Endothelial cell of umbilical vein (primary cell): ENCODE measurements at places on chromosomes 6 and 20. TPM values are rescaled to one million over a fixed set of nuclear protein-coding genes. Genes with fewer than 3 reads are reported as not detected.
A peak's percentile ranks its signal among the peaks of the same experiment; 100 is the strongest.

GRCh38 chr6:47687432-47687831 lies 10.9 kb upstream of the ADGRF4 start:
- no peaks in the 10 kb centered on the region for H3K4me1 ChIP-seq
- no peak overlapping the region for H3K27ac ChIP-seq
- H3K27me3 ChIP-seq: no peaks in the 10 kb centered on the region
- H3K4me3 ChIP-seq: no peak overlapping the region

OPRL1 gene
- total RNA-seq: 1.9 and 2.2 TPM in 2 replicates

PKIB gene
- not detected in 2 replicates for total RNA-seq

GTSF1L gene
- not detected in 2 replicates for total RNA-seq

DNA sequence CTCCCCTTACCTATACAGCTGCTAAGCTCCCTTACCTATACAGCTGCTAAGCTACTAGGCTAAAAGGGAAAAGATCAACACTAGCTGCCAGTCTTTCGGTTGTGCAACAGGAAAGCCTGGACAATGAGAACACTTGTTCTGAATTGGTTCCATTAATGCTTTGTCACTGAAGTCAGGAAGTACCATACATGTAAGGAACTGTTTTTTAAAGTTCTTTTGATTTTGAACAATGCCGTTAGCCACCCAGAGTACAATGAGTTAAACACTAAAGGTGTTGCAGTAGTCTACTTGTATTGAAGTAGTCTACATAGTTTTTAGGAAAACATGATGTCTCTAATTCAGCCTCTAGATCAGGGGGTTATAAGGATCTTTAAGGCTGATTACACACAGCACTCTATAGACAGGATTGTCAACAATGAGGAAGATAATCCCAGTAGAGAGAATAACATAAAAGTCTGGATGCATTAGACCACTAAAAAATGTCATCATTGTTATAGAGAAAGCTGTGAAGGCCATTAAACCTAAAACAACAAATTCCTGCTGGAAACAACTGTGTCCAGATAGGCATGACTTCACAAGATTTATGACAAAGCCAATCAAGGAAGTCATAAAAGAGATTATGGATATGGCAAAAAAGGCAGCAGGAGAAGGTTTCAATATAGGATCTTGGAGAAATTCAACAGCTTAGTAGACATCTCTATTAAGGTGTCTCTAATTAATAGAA lies 306.3 kb downstream of the PHF3 start:
- no peak overlapping the region for H3K4me3 ChIP-seq
- H3K4me1 ChIP-seq: no peaks in the 10 kb centered on the region
- H3K36me3 ChIP-seq: no peaks in the 10 kb centered on the region
- H3K27me3 ChIP-seq: no peaks in the 10 kb centered on the region
- no peak for DNase-seq

CCDC28A gene
- 10.5 and 12.8 TPM in 2 replicates for total RNA-seq

- peaks cover 12% of the 10 kb centered on the region for H3K4me1 ChIP-seq
- DNase-seq: no peak
- no peak overlapping the region for H3K4me3 ChIP-seq
- H3K27ac ChIP-seq: no peak overlapping the region
- peaks cover 42% of the 10 kb centered on the region for H3K27me3 ChIP-seq
Observed at GRCh38 chr6:81768150-81768942, 15.9 kb upstream of the TENT5A start.

DNA sequence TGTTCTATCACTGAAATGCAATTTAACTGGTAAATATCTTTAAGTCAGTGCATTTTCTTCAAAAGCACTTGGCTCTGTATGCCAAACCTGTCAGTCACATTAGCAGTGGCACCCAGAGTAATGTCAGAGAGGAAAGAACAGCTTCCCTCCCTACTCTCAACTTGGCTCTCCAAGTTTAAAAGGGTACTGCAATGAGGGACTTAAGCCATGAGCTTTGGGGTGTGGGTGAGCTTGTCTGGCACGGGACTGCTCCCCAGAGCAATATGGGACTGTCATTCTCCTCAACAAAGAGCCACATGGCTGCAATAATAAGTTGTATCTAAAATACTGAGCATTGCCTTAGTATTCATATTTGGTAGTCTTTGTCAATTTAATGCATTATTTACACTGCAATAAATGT lies 4.0 kb downstream of the GCM2 start:
- H3K4me3 ChIP-seq: no peak overlapping the region
- no peak overlapping the region for H3K27ac ChIP-seq
- DNase-seq: no peak
- no peaks in the 10 kb centered on the region for H3K4me1 ChIP-seq
- H3K36me3 ChIP-seq: no peaks in the 10 kb centered on the region

DNA sequence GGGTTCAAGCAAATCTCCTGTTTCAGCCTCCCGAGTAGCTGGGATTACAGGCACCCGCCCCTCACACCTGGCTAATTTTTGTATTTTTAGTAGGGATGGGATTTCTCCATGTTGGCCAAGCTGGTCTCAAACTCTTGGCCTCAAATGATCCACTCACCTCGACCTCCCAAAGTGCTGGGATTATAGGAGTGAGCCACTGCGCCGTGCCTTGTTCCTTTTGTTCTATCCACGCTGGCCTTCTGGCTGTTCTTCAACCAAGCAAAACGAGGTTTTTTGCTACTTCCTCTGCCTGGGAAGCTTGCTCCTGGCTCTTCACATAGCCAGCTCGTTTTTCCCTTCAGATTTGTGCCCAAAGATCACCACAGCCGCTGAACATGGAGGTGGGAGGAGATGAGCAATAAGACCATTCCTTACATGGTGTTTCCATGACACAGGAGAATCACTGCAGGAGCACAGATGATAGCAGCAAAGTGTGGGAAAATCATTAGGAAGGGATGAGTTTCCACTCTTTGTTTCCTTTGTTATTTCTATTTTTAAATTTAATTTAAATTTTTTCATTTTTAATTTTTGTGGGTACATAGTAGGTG lies 201.0 kb upstream of the ZNF217 start:
- peaks cover 18% of the 10 kb centered on the region for H3K4me1 ChIP-seq
- no peaks in the 10 kb centered on the region for H3K36me3 ChIP-seq
- H3K4me3 ChIP-seq: no peak overlapping the region
- DNase-seq: no peak
- H3K27ac ChIP-seq: no peak overlapping the region

GRCh38 chr6:124164343-124164742 lies 360.7 kb downstream of the NKAIN2 start:
- no peak overlapping the region for H3K27ac ChIP-seq
- H3K36me3 ChIP-seq: no peaks in the 10 kb centered on the region
- H3K4me3 ChIP-seq: no peak overlapping the region

TRIM10 gene
- not detected in 2 replicates for total RNA-seq

DNA sequence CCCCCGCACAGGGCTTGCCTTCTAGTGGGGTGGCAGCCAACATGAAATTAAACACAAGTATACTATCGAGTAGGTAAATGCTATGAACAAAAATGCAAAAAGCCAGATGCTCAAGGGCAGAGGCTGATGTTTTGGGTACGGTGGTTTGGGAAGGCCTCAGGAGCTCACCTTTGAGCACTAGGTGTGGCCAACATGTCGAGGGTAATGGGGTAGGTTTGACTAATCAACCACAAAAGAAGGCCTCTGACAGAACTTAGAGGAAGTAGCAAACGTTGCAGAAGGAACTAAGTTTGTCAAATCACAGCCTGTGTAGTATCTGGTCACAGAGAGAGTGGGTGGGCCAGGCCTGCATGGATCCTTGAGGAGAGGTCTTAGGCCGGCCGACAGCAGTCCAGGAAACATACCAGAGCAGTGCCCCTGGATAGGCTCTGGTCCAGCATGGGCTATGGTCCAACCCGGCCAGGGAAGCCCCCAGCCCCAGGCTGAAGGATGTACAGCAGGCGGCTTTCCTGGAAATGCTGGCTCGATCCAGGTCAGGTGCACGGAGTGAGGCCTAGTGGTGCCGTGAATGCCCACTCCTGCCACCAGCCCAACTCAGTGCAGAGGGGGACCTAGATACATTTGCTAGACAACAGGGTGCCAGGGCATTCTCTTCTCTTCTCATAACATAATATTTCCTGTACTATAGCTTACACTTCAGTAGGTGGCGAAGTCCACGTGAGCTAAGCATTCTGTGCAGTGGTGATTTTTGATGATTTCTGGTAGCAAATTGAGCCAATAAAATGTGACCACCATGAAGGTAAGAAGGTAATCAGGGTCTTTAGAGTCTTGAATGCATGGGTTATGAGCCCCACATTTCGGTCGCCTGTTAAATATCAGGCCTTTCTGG lies 56.3 kb upstream of the CD93 start:
- no peaks in the 10 kb centered on the region for H3K36me3 ChIP-seq
- no peak for DNase-seq
- peak overlapping the region; percentile 88 for H3K27ac ChIP-seq
- no peak overlapping the region for H3K4me3 ChIP-seq
- H3K27me3 ChIP-seq: no peaks in the 10 kb centered on the region
- peaks cover 70% of the 10 kb centered on the region for H3K4me1 ChIP-seq

XKR7 gene
- total RNA-seq: 0.04 TPM in 1 of 2 replicates, not detected in the other

DNA sequence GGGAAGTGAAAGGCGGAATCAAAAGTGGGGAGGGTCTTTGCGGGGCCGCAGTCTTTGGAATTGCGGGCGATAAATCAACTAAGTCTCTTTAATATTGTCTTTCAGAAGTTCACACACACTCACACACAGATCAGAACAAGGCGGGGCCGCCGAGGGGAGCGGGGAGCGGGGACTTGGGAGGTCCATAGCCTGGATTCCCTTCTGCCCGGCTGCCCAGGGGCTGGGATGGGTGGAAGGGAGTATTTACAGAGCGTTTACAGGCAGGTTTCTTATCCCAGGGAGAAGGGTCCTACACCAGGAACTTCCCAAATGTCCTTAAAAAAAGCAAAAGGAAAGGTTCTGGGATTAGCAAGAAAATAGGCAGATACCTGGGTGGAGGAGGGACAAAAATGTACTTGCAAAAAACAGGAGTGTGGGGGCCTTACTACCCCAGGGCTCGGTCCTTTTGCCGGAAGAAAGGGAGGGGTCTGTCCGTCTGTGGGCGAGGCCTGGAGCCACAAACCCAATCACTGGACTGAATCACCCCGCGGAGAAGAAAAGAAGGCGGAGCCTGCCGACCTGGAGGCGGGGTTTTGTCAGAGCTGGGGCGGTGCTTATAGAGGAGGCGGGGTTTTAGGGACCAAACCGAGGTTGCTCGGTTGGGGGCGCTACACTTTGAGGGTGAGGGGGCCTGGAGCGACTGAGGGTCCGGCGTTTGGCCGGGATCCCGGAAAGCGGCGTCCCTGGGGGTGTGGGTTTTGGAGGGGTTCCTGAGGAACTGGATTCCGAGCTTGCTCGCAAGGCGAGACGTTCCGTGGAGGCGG lies 3.2 kb downstream of the PRRT1 start:
- H3K36me3 ChIP-seq: no peaks in the 10 kb centered on the region
- peaks cover 16% of the 10 kb centered on the region for H3K4me1 ChIP-seq
- H3K4me3 ChIP-seq: peak overlapping the region; percentile 53
- peak; percentile 66 for DNase-seq
- no peak overlapping the region for H3K27ac ChIP-seq

GRCh38 chr6:26493258-26493657 lies 6.8 kb upstream of the BTN1A1 start:
- no peaks in the 10 kb centered on the region for H3K4me1 ChIP-seq
- DNase-seq: peak; percentile 19
- no peak overlapping the region for H3K4me3 ChIP-seq
- no peak overlapping the region for H3K27ac ChIP-seq
